ENCODE measurements at places on chromosomes 7 and 10.

- no peak for DNase-seq
These were observed 16.5 kb downstream of the FAM131B start for GRCh38 chr7:143346018-143346417.

GRCh38 chr10:44069573-44069972 lies 315.3 kb downstream of the CXCL12 start:
- no peak for DNase-seq

DNA sequence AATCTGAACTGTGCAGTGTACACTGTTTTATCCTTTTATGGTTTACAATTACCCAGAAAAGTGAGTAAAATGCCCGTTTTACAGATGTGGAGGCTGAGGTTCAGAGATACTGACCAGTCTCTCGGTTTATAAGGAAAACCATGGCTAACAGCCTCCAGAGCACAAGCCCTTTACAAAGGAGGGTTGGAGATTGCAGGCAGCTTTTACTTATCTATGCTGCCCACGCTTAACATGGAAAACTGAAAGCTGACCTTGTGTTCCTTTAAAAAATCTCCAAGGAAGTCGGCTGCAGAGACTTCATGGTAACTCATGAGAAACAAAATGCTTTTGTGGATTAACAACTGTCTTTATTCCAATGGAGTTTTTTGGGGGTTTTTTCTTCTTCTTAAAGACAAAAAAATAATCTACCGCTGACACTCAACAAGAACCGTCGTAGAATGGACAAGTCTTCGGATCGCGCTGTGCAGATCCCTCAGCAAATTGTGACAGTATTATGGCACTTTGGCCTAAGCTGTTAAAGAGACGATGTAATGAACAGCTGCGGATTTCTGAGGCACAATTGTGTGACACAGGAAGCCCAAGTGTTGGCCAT lies 654 bp upstream of the SLF2 start:
- DNase-seq, result no peak

DNA sequence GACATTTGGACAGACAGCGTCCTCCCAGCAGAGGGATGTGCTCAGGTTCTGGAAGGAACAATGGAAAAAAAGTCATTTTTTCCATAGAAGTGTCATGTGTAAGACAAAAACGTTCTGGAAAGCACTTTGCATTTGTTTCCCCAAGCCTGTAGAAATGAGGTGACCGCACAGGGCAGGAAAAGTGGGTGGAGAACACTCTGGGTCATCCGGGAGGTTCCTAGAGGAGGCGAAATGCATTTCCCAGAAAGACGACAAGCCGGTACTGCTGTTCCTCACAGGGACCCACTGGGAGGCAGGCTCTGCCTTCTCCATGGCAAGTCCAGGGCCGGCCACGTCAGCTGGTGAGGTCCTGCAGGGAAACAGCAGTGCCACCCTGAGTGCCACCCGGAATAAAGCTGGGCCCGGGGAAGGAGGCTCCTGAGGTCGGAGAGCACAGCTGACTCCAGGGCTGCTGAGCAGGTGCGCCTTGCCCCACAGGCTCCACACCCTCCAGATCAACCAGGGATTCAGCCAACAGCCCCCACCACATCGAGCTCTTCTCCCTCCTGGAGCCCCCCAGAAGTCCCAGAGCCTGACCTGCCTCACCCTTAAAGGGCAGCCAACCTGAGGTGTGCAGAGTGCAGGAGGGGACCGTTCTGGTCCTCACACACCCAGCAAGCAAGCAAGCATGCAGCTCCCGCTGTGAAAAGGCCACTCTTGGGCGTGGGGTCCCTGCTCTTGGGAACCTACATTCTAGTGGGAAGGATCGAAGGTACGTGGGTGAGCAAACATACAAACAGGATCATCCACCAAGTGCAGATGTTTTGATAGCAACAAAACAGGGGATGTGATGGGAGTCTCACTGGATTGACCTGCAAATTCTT lies 28.8 kb upstream of the INPP5A start:
- no peak for DNase-seq

GRCh38 chr10:103140469-103140868 lies 52.6 kb downstream of the NT5C2 start:
- DNase-seq, result no peak

DNA sequence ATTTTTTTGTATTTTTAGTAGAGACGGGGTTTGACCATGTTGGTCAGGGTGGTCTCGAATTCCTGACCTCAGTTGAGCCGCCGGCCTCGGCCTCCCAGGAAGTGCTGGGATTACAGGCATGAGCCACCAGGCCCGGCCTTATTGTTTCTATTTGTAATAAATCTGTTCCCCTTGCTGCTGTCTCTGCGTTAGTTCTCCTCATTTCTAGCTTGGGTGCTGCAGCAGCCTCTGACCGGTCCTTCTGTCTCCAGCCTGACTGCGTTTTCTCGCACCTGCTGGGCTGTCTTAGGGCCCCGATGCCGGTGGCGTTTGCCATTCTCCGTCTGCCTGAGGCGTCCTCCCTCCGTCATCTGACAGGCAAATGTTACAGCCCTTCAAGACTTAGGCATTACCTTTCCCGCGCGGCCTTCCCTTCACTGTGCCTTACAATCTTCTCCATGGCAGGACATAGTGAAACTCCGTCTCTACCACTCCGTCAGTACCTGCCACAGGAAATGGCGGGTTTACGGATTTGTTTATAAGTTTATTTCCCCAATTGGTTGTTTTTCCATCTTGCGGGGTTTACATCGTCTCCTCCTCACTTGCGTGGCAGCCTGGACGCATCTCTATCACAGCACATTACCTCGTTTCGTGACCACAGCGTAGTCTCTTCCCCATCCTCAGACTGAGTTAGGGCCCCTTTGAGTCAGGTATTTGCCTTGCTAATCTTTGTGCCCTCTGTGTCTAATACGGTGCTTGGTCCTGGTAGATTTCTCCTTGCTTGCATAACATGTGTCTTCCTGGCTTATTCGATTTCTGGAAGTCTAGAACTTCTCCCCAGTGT lies 2.3 kb upstream of the GIMAP8 start:
- no peak for DNase-seq

DNA sequence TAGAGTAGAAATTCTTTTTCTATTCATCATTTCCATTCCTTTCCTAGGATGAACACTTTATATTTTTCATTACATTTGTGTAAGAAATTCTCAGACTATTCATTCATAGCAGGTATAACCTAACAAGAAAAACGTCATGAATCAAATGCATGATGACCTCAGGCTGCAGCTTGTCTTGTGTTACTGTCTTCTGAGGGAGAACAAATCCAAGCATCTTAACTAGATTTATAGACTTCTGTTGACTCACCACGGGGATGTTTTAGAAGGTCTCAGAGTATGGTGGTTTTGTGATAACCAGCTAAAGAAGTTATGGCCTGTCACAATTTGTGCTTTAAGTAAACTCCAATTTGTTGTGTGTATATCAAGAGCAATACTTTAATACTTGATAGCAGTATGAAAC lies 102.7 kb downstream of the ANKRD7 start:
- no peak for DNase-seq

DNA sequence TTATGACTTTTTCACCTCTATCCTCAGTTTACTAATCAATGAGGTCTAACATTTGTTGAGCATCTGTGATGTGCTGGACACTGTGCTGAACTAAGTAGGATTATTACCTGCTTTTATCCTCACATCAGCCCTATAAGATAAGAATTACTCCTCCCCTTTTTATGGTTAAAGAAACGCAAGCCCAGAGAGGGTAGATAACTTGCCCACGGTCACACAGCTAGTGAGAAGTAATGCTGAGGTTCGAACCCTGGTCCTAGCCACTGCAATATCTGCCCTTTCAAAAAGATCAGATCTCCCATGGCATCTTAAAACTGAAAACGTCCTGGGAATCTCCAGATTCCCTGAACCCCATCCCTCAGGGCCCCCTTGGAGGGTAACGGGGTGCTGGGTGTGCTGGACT lies 118.3 kb downstream of the C10orf105 start:
- DNase-seq, result no peak

DNA sequence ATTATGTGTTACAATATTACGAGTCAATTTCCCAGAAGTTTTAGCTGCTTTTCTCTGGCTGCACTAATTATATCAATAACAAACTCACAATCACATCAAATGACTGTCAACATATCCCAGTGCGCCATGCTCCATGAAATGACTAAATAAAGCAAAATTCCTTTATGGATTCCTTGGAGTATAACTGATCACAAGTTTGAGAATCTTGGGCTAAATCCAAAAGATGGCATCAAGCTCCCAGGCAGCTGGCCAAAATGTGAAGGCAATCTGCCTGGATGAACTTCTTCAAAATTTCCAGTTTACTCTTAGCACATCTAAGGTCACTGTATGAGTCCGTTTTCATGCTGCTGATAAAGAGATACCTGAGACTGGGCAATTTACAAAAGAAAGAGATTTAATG lies 210.8 kb downstream of the CCSER2 start:
- no peak for DNase-seq

GRCh38 chr10:59027975-59028655 lies 148.3 kb upstream of the PHYHIPL start:
- no peak for DNase-seq

- DNase-seq, result no peak
These were observed 904 bp downstream of the NPTX2 start for GRCh38 chr7:98617960-98618418.

DNA sequence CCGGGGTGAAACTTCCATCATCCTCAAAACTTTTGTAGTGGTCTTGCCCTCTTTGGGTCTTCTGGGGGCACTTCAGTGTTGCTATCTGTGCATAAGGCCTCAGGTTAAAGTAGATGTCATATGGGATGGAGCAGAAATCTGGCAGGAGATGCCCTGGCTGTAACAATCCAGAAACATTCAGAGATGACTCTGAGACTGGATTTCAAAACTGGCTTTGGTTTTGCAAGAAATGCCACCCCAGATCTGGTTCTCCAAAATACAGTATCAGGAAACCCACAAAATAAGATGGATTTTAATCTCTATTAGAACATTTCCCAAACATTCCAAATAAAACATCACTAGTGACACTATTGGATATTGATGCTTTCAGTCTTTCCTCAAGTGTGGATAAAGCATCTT lies 191.5 kb downstream of the REEP3 start:
- no peak for DNase-seq

- DNase-seq, result no peak
These were observed 24.8 kb downstream of the TBC1D12 start for GRCh38 chr10:94427166-94427565.

DNA sequence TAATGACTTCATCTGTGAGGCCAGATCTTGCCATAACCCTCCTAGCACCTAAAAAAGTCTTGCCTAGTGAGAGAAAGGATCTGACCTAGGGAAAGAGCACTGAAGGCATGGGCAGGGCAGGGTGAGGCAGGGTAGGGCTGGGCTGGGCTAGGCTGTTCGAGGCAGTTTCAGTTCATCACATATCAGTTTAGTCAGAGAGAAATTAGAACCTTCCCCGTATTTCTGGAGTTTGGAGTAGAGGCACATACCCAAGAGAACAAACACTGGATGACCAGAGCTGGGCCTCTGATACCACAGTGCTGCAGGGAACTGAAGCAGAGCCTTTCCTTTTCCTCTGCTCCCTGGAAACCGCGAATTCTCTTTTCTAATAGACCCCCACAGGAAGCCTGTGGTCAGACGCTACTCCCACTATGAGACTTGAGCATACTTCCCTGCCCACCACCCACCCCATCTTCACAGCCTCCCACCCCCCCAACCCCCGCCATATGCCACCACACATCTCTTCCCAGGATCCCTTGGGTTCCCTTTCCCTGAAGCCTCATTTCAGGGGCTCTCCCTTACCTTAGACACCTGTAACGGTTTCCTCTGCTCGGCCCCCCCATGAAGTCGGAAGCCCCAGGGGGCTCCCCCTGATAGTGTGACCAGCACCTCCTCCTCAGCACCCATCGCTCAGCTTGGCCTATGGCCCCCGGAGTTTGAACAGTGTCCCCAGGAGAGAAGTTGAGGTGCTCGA lies 406 bp downstream of the SYNPO2L start:
- no peak for DNase-seq

DNA sequence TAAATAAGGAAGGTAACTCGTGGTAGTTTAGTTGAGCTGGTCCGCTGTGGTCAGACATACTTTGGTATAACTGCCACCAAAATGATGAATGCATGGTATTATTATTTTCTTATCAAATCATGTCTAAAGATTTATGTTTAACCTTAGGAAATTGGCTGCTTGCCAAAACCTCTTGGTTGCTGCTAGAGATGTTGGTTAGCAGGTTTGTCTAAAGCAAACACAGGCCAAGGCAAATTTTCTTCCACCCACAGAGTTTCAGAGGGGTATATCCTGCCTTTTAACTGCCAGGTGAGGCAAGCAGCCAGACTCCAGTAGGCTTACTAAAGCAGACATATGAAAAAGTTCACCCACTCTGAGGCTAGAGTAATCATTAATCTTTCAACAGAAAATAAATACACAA lies 101.4 kb downstream of the SEMA3E start:
- DNase-seq, result peak; percentile 28

GRCh38 chr7:54689394-54690049 lies 69.5 kb downstream of the SEC61G start:
- DNase-seq, result no peak

- DNase-seq, result no peak
These were observed 69.7 kb upstream of the APBB1IP start for GRCh38 chr10:26368463-26368862.

GRCh38 chr7:71584256-71584655 lies 452.3 kb downstream of the GALNT17 start:
- no peak for DNase-seq

- no peak for DNase-seq
These were observed 19.4 kb downstream of the OGDH start for GRCh38 chr7:44625526-44626471.

GRCh38 chr7:7686811-7687508 lies 31.4 kb downstream of the RPA3 start:
- no peak for DNase-seq

DNA sequence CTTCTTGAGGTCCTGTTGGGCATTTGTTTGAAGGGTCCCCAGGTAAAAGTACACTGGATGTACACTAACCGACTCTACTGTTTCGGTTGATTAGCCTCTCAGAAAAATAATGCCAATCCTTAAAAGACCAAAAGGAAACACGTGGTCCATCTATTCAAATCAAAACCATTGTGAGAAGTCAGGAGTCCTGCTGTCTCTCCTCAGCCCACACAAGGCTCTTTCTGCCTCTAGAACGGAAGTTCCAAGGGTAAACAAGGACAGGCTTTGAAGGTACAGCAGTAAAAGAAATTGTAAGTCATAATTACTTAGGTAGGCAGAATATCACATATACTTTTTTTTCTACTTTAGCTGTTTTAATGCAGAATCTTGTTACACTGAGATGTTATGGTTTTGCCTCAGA lies 71.7 kb upstream of the TPK1 start:
- DNase-seq, result no peak

GRCh38 chr7:77830649-77831355 lies 32.2 kb downstream of the PHTF2 start:
- no peak for DNase-seq

- DNase-seq, result no peak
These were observed 25.4 kb upstream of the ST8SIA6 start for GRCh38 chr10:17479822-17480221.

DNA sequence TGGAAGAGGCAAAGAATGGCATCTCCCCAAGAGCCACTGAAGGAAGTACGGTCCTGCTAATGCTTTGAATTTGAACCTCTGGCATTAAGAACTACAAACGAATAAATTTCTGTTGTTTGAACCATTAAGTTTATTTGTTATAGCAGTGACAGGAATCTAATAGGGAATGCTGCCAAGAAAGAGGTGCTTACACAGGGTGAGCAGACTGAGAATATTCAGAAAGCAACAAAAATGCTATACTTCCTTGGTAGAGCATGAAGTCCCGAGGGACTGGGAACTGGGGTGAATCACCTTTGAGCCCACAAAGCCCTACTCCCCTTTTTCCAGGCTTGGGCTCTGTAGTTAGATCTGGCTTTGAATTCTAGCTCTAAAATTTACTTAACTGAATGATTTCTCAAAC lies 45.0 kb downstream of the PANK1 start:
- DNase-seq, result no peak
